ENCODE measurements at places on chromosomes 5 and 9.

DNA sequence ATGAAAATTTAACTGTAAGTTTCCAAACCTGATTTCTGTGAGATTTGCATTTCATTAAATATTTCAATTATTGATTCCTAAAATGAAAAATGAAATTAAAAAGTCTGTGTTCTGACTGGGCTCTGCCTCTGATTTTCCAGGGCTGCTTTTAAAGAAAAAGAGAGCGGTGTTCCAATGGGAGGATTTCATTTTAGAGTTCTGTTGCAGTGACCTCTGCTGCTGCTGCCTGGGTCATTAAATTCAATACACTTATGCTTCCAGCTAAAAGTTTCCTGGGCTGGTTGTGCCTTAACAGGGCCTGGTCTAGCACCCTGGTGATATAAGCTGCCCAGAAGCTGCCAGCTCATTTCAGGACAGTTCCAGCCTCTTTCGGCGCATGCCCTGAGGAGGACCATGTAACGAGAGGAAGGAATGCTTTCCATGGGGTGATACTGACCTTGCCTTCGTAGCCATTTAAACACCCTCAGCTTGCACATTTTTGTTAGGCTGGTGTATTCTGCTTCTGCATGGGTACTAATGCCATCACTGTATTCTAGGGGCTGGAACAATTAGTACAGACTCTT lies 93.3 kb downstream of the TMEM174 start:
- DNase-seq: no peak

GRCh38 chr9:90433398-90433941 lies 209.2 kb downstream of the DIRAS2 start:
- DNase-seq: no peak

GRCh38 chr9:113738893-113739604 lies 137.1 kb upstream of the ZNF618 start:
- DNase-seq: no peak

- no peak for DNase-seq
These were observed 477.3 kb downstream of the ISL1 start for GRCh38 chr5:51860532-51861018.

DNA sequence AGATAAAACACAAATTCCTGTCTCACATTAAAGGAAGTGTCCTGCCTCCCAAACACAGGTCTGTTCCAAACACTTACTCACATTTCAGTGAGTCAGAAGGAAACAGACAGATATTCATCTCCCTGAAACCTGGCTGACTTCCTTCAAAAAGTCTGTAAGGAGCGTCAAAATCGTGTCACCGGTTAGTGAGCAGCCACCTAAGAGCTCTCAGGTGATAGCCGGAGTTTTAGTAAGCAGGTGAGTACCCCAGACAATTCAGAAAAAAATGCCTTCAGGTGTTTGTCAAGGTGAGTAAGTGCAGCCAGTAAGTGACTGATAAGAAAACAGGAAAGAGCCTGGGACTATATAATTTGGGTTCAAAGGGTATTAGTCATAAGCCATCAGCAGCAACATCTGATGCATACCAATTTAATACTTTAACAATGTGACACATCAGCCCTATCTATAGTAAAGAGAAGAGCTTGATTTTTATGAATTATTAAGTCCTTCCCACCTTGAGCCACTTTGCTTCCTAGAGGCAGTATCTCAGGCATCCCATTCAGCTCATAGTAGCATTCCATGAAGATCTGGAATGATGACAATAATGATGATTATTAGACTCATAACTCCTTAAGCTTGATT lies 1.3 kb upstream of the ITGA2 start:
- DNase-seq: no peak

- DNase-seq: no peak
These were observed 38.5 kb upstream of the RARS1 start for GRCh38 chr5:168447808-168448207.

DNA sequence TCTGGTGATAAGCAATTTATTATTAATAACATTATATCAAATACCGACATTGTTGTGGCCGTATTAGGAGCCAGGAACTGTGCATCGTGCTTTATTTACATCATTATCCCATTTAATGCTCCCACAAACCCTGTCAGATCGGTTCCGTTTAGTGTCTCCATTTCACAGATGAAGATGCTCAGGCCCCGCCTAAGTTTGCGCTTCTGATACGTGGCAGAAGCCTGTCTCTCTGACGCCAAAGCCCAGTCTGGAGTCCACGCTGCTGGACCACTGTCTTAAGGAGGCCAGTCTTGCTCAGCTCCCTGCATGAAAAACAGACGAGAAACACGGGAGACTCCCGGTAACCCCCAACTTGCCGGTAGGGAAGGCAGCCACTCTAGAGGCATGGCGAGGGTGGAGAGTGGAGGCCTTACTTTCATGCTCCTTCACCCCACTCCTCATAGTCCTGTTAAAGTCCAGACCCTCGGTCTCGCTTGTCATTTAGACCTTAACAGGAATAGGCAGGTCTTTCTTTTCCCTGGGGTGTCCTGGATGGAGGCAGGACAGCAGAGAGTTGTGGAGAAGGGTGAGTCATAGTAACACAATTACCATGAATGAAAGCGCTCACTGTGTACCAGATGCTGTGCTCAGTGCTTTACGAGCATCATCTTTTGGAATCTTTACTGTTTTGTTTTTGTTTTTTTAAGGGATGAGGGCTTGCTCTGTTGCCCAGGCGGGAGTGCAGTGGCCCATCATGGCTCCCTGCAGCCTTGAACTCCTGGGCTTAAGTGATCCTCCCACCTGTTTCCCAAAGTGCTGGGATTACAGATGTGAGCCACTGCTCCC lies 872 bp downstream of the TXNDC15 start:
- DNase-seq: peak; percentile 61

DNA sequence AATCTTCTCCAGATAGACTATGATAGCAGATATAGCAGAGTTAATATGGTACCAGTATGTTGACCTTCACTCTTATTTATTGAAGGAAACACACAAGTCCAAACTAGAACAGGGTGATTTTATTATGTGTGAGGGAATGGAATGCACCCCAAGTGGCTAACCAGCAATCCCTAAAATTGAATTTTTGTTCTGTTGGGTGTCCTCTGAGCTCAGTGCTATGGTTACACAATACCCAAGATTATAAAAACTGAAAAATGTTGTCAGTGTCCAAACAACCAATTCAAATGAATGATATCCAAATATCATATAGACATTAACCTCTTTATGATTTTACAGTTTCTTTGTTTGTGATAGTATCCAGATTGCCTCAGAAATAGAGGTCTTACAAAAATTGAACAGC lies 60.9 kb downstream of the NNT start:
- no peak for DNase-seq

DNA sequence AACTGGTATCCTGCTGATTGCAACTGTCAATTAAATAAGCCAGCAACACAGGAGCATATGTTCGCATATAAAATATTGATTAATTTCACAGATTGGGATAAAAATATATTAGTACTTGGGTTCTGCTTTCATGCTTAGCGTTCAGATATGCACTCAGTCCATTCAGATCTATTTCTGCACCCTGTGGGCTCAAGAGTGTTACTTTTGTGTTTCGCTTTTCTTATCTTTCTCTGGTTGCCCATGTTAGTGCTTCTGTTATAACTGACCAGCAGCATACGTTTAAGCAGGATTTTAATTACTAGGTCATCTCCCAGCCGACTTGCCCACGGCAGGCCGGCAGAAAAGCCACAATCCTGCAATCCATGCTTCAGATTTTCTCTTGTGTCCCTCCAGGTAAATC lies 289.1 kb downstream of the EBF1 start:
- no peak for DNase-seq

GRCh38 chr9:90961375-90961774 lies 159.8 kb downstream of the SYK start:
- peak; percentile 63 for DNase-seq

- DNase-seq: no peak
These were observed 224.6 kb upstream of the ARRDC3 start for GRCh38 chr5:91607675-91608074.

- no peak for DNase-seq
These were observed 1.3 kb upstream of the DMRT3 start for GRCh38 chr9:974996-975739.

GRCh38 chr5:143402017-143402552 lies 1.4 kb downstream of the NR3C1 start:
- DNase-seq: peak; percentile 52

DNA sequence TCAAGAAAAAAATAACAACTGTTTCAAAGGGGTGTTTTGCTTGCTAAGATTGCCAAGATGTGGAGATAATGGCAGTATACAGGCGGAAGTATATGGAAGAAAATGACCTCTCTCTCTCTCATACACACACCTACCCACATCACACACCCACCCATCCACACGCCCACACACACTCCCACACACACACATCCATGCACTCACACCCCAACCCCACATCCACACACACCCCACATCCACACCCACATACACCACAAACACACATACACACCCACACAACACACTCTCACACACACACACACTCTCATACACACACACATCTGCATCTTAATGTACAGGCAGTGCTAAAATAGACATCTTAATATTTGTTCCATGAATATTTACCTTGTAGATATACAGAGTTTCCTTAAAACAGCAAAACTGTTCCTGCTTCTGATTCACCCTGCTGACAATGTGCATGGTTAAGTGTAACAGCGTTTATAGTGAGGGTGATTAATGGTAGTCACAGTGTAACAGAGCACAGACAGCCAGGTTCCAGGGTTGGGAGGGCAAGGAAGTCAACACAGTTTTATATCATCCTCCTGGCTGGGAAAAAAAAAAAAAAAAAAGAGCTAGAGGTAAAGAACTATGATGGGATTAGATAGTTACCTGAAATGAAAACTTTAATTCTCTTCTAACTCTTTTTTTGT lies 8.3 kb downstream of the BHMT2 start:
- DNase-seq: no peak

GRCh38 chr5:106854105-106854687 lies 816.5 kb downstream of the EFNA5 start:
- no peak for DNase-seq

GRCh38 chr5:168883991-168884390 lies 304.8 kb upstream of the PANK3 start:
- no peak for DNase-seq

DNA sequence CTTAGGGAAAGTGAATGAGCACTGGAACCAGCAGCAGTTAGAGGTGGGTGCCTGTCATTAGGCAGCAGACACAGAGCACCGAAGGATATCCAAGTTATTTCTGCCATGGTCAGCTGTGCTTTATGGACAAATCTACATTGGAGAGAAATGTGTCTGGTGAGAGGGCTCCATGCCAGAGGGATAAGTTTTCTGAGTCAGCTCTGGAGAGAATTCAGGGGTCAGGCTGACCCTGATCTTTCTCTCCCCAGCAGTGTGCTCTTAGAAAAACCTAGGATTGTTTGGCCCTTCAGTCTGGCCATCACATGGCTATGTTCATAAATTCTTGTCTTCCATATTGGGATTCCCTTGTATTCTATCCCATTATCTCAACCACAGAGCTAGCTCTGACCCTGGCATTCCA lies 8.9 kb upstream of the IL17B start:
- DNase-seq: no peak

DNA sequence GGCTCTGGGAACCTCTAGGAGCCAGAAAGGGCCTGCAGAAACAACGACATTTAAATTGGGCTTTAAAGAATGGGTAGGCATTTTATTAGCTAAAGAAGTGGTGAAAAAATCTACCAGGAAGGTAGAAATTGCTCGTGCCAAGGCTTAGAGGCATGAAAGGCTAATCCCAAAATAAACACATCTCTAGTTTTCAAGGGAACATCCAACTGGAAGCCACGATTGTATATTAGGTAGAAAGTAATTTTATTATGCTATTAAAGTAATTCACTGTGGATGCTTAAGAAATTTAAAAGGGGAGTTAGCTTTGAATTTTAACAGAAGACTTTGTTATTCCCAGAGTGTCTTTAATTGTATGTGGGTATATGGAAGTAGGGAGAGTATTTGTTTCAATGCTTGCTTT lies 17.5 kb upstream of the CNTLN start:
- no peak for DNase-seq

GRCh38 chr9:84953797-84954705 lies 284.5 kb downstream of the NTRK2 start:
- DNase-seq: peak; percentile 65

DNA sequence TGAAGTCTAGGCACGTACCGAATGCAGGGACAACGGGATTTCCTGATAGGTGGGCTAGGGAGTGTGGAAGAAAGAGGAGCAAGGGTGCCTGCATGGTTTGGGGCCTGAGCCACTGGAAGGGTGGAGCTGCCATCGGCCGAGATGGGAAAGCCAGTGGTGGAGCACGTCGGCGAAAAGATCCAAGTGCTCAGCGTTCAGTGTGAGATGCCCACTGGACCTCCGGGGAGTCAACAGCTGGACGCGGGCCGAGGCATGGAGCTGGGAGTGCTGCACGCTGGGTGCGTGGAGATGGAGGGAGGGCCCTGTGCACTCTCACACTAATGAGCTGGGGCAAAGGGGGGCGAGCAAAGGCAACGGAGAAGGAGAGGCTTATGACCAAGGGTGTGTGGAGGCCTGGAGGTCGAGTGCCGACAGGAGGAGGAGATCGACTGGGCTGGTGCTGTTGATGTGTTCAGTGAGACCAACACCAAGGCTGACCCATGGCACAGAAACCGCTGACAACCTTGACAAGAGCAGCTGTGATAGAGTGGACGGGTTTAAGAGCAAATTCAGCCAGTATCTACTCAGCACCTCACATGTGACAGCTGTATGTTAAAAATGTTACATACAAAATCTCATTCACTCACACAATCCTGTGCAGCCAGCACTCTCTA lies 85.7 kb downstream of the STK10 start:
- no peak for DNase-seq

GRCh38 chr5:163473635-163474243 lies 13.3 kb downstream of the HMMR start:
- DNase-seq: no peak

- peak; percentile 42 for DNase-seq
These were observed 482.9 kb downstream of the AGTPBP1 start for GRCh38 chr9:85258823-85259370.

- no peak for DNase-seq
These were observed 755.7 kb downstream of the TLR4 start for GRCh38 chr9:118459913-118460312.

- no peak for DNase-seq
These were observed 42.8 kb downstream of the VLDLR start for GRCh38 chr9:2664174-2665065.

- no peak for DNase-seq
These were observed 388.7 kb upstream of the PTPRD start for GRCh38 chr9:11001546-11001945.

- no peak for DNase-seq
These were observed 56.2 kb upstream of the LPAR1 start for GRCh38 chr9:111094433-111094924.

GRCh38 chr5:105767267-105767666 lies 1903.5 kb downstream of the EFNA5 start:
- no peak for DNase-seq

- no peak for DNase-seq
These were observed 271.1 kb upstream of the MVB12B start for GRCh38 chr9:126055381-126055985.

GRCh38 chr5:170625221-170626165 lies 121.7 kb downstream of the KCNIP1 start:
- no peak for DNase-seq

DNA sequence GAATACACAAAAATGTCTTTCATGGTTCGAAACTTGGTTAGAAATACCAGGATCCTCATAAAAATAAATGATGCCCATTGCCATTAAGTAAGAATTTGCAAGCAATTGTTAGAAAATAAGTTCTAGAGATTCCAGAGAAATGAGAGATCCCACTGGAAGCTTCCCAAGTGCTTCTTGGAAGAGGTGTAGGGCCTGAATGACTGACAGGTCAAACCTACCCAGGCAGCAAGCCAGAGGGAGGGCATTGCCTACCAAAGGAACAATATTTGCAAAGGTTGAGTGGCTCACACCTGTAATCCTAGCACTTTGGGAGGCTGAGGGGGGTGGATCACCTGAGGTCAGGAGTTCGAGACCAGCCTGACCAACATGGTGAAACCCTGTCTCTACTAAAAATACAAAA lies 777.0 kb upstream of the WWC1 start:
- no peak for DNase-seq

Data from RPMI8226 (cell line).